ENCODE measurements at places on chromosomes 2 and 18.

DNA sequence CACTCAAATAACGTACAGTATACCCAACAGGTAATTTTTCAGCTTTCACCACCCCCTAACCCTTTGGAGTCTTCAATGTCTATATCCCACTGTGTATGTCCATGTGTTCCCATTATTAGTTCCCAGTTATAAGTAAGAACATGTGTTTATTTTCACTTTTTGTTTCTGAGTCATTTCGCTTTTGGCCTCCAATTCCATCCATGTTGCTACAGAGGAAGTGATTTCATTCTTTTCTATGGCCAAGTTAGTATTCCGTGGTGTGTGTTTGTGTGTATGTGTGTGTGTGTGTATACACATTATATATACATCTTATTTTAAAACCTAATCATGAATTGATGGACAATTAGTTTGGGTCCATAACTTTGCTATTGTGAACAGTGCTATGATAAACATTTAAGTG, 464.4 kb downstream of the CMPK2 start:
- no peak for DNase-seq

DNA sequence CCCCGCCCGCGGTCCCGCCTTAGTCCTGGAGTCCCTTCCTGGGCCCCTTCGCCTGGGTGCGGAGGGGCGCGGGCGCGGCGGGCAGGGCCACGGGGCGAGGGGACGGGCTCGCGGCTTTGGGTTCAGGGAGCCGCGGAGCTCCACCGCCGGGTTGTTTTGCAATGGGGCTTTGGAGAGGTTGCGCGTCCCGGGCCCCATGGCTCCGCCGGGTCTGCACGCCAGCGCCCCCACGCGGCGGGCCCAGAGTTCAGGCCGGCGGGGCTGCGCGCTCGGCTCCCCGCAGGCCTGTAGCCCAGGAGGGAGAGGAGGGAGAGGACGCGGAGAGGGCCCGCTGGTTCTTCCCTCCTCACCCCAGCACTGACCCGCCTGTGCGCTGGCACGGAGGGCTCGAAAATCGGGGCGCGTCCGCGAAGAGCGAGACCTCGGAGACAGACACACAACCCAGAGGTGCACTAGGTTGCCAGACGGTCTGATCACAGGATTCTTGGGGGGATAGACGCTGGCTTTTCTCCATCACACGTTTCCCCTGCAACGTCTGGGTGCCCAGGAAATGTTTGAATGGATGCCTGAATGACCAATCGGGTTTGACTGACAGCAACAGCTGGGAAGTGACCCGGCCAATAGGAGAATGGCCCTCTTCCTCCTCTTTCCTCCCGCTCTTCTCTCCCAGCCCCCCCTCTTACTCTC, 4.9 kb upstream of the SIX2 start:
- DNase-seq = no peak

DNA sequence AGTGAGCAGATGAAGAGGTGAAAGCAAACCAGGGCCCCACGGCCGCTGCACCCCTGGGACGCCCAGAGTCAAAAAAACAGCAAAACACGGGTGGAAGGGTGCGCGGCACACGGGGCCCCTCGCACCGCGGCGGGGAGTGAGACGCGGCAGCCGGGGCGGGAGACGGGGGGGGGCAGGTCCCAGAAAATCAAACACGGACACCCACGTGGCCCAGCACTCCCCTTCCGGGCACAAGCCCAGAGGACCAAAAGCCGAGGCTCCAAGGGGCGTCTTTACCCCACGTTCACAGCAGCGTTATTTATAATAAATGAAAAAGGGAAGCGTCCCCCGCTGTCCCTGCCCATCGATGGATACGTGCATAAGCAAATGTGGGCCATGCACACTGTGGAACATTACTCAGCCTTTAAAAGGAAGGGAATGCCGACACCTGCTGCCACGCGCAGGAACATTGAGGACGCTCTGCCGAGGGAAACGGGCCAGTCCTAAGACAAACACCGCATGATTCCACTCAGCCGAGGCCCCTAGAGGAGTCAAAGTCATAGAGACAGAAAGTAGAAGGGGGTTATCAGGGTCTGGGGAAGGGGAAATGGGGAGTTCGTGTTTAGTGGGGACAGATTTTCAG, 677 bp upstream of the COPS9 start:
- no peak for DNase-seq

GRCh38 chr2:215435870-215436704, at the start of gene FN1:
Gene FN1, minus strand, starts transcription at chr2:215436068. Its CDS starts 266 bp downstream, at chr2:215435802.
- DNase-seq = peak; percentile 45

DNA sequence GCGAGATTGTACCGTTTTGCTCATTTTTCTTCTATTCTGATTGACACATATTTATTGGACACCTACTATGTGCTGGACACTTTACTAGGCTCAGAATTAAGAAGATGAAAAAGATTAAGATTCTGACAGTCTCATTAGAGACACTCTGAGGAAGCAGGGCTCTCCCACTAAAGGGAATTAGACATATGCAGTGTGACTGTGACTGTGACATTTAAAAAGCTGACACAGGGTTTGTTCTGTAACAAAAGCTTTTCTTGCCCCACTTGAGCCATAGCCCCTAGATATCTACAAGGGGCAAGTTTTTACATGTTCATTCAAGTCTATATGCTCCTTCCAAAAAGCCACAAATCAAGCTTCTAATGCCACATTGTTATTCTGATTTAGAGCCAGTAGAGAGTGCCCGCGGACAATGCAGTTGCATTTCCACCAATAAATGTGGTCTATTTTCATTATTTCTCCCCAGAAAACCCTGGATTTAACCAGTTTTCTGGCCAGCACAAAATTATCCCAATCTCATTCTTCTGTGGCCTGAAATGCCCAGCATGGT, 9.8 kb downstream of the ARHGAP25 start:
- DNase-seq = no peak
